Renal pelvis (tissue), 12 donors: ENCODE measurements at places on chromosomes 12 and 14. TPM values are rescaled to one million over a fixed set of nuclear protein-coding genes. Genes with fewer than 3 reads are reported as not detected.

Gene LRRC23
- polyA plus RNA-seq: 20.5 TPM

Gene YBX3
- 224 TPM for polyA plus RNA-seq

Gene LRP10
- polyA plus RNA-seq: 79.1 TPM

Gene NRL
- polyA plus RNA-seq: 2.7 TPM

Gene KLHL33
- polyA plus RNA-seq: 0.56 TPM

Gene CDH24
- polyA plus RNA-seq: 38.2 TPM

Gene CKB
- polyA plus RNA-seq: 194 TPM

Gene DUSP6
- 86.2 TPM for polyA plus RNA-seq

Gene KRT75
- polyA plus RNA-seq: not detected
